ENCODE measurements at places on chromosomes 4 and X. TPM values are rescaled to one million over a fixed set of nuclear protein-coding genes. Genes with fewer than 3 reads are reported as not detected.

DNA sequence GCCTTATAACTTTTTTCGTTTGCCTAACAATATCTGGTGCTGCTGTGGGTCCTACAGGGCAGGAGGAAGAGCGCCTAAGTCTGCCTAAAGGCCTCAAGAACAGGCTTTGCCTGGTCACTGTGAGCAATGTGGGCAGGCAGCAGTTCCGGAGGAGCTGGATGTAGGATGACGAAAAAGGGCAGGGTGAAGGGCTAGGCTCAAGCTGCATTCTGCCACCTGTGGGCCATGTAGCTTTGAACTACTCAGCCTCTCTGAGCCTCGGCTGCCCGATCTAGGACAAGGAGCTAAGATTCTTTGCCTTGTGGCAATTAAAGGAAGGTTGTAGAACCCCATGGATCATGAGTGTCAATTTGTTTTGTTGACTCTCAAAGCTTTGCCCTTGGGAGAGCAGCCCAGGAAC lies 57.1 kb upstream of the MAMLD1 start:
- no peak for DNase-seq

- DNase-seq: peak; percentile 41
These were observed 212.6 kb upstream of the AGTR2 start for GRCh38 chrX:115957862-115958490.

The AKAP4 gene
- not detected for polyA plus RNA-seq

The PJA1 gene
- polyA plus RNA-seq: 15.7 TPM

Measured in SK-N-SH (cell line).